ENCODE measurements at places on chromosomes 2 and 18.
A peak's percentile ranks its signal among the peaks of the same experiment; 100 is the strongest.

DNA sequence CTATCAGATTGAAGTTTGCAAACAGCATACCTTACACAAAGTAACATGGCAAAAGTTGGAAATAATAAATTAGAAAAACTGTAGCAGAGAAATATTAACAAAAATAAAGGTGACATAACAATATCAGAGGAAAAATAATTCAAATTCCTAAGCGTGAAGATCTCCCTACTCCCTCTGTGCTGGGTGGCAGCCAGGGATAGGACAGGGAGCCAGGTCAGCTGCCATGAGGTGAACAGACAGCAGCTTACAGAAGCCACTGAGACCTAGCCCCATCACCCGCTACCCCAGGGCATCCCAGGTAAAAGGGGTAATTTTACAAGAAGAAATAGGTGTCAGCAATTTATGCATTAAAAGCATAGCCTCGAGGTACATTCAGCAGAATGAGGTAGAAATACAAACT is 423.8 kb upstream of the HS6ST1 start:
- no peak for DNase-seq

DNA sequence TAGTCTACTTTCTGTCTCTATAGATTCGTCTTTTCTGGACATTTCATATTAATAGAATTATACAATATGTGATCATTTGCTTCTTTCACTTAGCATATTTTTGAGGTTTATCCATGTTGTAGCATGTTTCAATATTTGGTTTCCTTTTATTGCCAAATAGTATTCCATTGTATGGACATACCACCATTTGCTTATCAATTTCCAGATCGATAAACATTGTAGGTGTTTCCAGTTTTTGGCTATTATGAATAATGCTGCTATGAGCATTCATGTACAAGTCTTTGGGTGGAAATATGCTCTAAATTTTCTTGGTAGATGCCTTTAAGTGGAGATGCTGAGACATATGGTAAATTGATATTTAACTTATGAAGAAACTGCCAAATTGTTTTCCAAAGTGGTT is 114.1 kb downstream of the RND3 start:
- no peak for DNase-seq

GRCh38 chr2:17059458-17059857 is 393.8 kb upstream of the CYRIA start:
- DNase-seq: no peak

GRCh38 chr2:127041259-127041970 is 65.5 kb downstream of the BIN1 start:
- no peak for DNase-seq

DNA sequence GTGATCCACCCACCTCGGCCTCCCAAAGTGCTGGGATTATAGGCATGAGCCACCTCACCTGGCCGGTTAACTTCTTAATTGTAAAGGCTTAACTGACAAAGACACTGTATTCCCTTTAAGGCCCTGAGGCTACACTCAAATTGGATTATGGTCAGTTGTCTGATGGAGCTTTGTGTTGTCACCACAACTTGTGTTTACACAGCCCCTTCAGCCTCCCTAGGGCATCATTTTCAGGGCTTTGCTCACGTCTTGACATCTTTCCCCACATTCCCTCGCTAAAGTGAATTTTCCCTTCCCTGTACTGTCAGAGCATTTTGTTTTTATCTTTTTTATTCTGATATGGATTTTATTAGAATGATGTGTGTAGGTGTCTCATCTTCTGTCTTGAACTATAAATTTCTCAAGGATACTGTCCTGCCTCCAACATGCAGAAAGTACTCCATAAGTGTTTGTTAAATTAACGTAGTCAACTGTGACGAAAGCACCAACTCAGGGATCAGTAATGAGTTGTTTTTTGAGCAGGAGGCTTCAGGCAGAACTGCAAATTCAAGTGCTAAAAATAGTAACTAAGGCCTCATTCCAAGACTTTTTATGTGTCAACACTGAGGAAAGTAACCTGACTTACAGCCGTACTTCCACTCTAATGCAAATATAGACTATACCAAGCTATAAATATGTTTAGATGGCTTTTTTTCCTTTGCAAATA is 77.1 kb upstream of the NARS1 start:
- peak; percentile 34 for DNase-seq

DNA sequence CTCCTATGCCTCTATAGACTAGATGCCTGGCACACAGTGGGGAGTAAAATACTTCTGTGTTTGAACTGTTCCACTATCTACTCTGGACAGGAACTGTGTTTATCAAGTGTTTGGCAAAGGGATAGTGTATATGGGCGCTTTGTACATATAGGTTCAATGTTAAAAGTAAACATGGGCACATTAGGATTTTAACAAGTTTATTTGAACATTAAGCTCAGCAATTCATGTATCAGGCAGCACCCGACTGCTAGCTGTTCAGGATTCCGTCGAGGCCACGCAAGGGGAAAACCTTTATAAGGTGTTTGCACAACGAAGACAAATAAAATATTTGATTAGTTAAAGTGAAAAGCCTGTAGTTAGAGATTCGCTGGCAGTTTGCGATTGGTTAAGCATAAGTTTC is 43.4 kb upstream of the ROCK2 start:
- DNase-seq: no peak

DNA sequence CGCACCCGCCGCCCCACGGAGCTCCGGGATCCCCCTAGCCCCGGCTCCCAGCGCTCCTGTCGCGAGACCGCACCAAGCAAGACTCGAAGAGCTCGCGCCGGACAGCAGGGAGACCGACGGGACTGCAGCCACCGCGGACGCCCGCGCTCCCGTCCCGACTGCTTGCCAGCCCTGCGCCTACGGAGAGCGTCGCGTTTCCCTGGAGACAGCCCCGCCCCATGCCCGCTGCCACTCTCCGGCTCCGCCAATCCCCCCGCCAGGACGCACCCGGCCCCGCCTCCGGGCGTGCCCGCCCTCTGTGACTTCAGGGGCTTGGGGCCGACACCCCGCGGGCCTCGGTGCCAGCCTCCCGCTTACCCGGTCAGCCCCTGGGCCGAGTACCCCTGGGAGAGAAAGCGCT is at the start of gene ANKMY1:
ANKMY1 (minus strand) TSS at position 181 of the 400 bp plus-strand sequence. CDS start 653 bp downstream, outside the sequence.
- DNase-seq: peak; percentile 46

- DNase-seq: no peak
Measured at GRCh38 chr2:11805920-11806319, 59.5 kb downstream of the LPIN1 start.

- DNase-seq: peak; percentile 38
Measured at GRCh38 chr2:108267101-108267500, 21.6 kb upstream of the SULT1C2 start.

- no peak for DNase-seq
Measured at GRCh38 chr18:42086288-42086687, 131.3 kb downstream of the PIK3C3 start.

DNA sequence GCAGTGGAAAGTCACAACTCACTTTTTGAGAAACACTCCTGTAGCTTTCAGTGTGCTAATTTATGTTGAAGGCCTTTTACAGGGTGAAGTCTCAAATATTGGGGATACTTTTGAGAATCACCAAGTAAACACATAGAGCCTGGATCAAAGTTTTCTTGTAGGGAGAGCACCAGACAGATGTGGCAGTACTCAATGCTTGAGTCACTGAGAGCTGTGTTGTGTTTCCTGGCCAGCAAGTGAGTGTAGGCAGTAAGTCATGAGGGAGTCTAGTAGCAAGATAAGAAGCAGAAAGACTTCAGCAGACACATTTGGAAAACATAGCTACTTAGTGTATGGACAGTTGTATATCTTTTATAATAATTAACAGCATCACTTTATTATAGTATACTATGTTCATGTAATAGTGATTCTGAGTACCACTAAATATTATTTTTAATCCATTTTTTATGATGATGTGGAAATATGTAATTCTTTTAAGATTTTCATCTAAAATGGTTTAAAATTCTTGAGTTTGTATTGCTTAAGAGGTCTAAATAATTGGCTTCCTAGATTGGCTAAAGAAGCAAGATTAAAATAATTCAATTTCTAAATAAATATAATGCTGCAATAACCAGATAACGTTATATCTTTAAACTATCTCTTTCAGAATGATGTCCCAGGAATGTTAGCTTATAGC is 12.8 kb downstream of the PSMD1 start:
- DNase-seq: no peak

DNA sequence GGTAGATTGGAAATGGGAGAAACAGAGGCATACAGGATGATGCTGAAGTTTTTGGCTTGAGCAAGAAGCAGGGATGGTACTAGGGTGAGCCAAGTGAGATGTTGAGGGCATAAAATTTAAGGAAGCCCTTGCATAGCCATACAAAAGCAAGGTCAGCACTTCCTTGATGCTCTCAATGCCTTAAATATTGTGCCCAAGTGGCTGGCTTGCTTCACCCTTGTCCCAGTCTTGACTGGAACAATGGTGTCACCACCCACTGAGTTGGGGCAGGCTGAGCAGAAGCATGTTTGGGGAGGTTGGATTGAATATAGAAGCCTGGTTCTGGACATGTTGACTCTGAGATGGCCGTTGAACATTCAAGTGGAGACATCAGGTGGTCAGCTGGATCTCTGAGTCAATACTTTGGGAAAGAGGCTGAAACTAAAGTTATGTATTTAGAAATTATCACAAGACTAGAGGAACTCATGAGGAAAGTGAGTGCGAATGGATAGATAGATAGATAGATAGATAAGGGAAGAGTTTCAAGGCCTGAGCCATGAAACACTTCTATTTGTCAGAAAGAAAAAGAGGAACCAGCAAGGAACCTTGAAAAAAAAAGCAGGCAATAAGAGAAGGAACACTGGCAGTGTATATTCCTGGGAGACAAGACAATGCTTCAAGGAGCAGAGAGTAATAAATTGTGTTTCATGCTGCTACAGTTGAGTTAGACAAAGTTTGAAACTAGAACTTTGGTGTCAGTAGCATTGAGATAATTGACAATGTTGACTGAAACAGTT is 43.0 kb upstream of the HNMT start:
- DNase-seq: no peak

- no peak for DNase-seq
Measured at GRCh38 chr18:63888470-63889190, 1.1 kb downstream of the SERPINB2 start.

- DNase-seq: no peak
Measured at GRCh38 chr2:233940376-233941276, 23.5 kb downstream of the TRPM8 start.

DNA sequence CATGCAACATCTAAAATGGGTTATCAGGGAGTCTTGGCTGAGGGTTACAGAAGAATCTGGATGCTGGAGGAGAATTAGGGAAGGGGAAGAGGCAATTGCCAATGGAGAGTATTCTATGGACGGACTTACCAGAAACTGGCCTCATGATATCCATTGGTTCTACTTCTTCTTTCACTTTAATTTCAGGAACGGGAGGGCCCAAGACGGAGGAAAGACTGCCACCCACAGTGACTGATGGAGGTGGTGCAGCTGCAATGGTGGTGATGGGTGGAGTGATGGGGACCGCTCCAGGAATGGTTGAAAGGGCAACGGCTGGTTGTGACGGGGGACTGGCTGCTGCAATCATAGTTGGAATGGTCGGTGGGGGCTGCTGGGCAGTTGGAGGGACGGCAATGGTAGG is 69.1 kb upstream of the AMMECR1L start:
- no peak for DNase-seq

- no peak for DNase-seq
Measured at GRCh38 chr2:227191367-227191766, 26.9 kb downstream of the COL4A3 start.

DNA sequence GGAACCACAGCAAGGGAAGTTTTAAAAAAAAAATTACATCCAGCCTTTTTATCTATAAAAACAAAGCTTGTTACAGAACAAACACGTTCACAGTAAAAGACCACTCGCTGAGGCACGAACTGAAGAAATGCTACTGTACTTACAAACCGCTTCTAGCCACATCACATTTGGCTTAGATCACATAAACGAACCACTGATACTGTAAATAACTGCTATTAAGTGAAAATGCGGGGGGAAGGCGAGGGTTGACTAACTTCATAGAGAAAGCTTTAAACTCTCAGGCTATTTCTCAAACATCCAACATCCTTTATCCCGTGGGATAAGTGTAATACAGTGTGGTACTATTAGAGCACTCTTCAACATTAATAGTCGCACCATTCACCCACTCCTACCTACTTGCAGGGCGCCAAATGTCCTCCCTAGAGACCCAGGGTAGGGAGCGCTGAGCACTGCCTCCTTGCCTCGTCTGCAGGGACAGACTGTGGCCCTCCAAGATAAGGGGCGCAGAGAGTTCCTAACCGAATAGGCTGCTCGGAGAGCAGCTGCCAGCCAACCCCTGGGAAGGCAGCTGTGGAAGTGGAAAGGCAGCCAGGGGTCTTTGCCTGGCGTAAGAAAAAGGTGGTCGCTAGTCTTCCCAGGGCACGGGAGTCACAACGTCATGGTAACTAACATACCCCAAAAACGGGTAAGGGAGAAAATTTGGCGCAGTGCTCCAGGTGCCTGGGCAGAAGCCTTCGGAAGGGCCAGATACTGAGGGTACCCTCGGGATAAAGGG is 854 bp downstream of the GPR155 start:
- DNase-seq: peak; percentile 50

GRCh38 chr2:229974266-229974665 is 52.0 kb downstream of the FBXO36 start:
- DNase-seq: peak; percentile 20

GRCh38 chr18:7197854-7198253 is 33.0 kb upstream of the LRRC30 start:
- no peak for DNase-seq

- DNase-seq: no peak
Measured at GRCh38 chr2:220071696-220072095, 444.3 kb downstream of the SLC4A3 start.

GRCh38 chr2:27849558-27850205 is 40.5 kb downstream of the RBKS start:
- DNase-seq: no peak

DNA sequence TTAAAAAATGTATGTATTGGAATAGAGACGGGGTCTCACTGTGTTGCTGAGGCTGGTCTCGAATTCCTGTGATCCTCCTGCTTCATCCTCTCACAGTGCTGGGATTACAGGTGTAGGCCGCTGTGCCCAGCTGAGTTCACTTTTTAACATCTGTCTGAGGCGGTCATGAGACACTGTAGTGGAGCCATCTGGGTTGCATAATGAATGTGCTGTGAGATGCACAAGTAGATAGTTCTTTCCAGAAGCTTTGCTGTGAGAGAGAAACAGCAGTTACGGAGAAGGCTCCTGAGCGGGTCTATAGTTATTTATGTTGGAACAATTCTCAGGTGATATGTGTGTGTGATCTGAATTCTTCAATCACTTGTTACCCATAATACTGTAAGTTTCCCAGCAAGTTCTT is 3.1 kb downstream of the RMC1 start:
- no peak for DNase-seq

- DNase-seq: no peak
Measured at GRCh38 chr2:71496156-71496770, 42.9 kb downstream of the DYSF start.

DNA sequence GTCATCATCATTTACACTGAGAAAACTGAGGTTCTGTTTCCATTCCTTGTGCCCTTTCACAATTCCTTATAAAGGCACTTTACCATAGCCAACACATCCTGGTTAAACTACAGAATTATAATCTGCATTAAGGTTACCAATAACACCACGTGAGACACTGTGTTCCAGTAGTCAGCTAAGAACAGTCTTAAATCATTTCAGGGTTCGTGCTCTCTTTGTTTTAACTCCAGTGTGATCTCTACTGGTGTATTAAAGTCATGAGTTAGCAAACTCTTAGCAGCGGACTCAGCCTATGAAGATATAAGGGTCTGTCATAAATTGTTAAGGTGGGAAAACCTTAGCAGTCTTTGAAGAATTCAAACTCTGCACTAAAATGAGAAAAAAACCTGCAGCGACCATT is 53.0 kb downstream of the TCF4 start:
- no peak for DNase-seq

Data from right lung (tissue), 10 donors.